ENCODE measurements at places on chromosomes 7 and 10.
A peak's percentile ranks its signal among the peaks of the same experiment; 100 is the strongest.

DNA sequence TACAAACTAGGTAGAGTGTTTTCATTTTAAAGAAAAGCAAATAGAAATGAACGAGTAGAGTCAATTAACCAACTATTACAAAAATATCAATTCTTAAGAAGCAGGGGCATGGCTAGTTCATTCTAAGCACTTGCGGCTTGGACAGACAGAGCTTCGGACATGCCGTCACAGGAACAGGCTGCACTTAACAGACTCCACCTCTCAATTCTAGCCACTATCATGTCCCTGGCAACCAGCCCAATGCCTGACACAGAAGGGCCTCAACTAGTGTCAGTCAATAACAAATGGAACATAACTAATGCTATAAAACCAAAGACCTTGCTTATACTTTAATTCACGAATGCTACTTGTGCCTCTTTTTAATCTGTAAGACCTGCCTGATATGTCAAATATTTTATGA lies 74.4 kb downstream of the TPK1 start:
- no peak for DNase-seq

GRCh38 chr10:27741173-27742091 lies 4.2 kb downstream of the MKX start:
- DNase-seq = no peak

DNA sequence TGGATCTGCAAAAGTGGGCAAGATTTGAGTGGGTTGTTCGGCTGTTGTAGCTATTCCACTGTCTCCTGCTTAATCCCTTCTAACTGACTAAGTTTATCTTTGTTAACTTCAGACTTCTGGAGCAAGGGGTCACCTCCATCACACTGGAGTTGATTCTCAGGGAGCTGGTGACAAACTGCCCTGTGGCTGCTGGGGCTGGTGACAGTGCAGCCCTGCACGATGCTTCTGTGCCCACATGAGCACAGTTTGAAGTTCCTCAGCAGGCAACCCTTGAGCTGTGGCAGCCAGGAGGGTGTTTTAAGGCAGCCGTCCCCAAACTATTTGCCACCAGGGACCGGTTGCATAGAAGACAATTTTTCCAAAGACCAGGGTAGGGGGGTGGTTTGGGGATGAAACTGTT lies 40.5 kb downstream of the ADRB1 start:
- no peak for DNase-seq

DNA sequence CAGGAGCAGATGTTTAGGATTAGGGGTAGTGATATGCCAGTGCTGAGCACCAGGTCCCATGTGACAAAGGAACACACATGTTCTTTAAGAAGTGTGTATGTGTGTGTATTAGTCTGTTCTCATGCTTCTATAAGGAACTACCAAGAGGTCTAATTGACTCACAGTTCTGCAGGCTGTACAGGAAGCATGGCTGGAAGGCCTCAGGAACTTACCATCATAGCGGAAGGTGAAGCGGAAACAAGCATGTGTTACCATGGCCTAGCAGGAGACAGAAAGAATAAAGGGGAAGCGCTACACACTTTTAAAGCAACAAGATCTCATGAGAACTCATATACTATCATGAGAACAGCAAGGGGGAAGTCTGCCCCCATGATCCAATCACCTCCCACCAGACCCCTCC lies 22.8 kb upstream of the PDZD8 start:
- no peak for DNase-seq

GRCh38 chr10:124035306-124035927 lies 58.0 kb downstream of the CHST15 start:
- DNase-seq = peak; percentile 3

GRCh38 chr10:102451105-102451969 lies at the start of gene C10orf95:
TSS of gene C10orf95 (minus strand) at chr10:102451543. CDS start at chr10:102451093, 450 bp downstream.
- peak; percentile 45 for DNase-seq

DNA sequence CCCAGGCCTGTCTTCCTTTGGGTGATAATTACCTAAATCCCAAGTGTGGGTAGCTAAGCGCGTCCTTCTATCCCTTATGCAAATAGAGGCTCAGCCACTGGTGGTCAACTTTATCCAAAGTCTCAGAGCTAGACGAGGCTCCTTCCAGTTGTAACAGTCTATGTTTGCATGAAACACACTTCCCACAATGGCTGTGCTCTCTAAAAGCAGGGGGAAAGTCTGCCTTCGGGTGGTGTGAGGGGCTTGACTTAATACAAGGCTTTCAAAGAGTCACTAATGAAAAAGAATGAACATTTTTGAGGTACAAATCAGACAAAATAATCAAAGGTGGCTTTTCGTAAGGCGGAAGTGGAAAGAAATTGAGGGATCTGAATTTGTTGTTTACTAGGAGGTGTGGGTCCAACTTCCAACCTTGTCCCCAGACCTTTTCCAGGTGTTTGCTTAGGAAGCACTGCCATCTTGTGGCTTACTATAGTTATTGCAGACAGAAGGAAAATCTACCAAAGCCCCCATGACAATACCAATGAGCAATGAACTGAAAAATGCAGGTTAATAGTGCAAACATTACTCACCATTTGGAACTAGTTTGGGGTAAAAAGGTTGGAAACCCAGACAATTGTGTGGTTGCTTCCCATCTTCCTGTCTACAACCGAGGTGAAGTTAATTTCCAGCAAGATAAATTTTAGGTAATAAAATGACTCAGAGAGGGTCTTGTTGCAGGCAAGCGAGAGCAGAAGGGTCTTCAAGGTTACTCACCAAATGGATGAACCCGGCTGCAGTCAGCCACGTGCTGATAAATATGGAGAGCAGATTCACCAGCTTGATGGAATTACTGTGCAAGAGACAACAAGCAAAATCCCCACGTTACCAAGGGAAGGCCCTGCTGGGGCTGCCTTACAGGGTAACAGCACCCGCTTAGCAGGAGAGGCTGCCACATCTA lies 525.7 kb downstream of the KCNMA1 start:
- DNase-seq = peak; percentile 46

DNA sequence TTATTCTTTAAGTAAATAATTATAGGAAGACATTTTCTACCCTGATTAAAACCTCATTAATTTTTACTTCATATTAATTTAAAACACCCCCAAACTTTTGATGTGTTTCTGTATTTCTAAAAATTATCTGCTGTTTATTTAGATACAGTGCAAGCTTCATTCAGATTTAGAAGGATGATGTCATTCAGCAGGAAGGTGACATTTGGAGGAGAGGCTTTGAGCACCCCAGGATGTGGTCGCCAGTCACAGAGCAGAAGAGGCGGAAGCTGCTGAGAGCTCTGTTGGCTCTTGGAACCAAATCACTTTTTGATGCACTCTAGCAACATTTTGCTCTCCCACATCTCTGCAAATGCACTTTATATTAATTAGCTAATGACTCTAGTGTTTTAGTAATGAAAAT lies 233.9 kb upstream of the CACNA2D1 start:
- DNase-seq = peak; percentile 50

DNA sequence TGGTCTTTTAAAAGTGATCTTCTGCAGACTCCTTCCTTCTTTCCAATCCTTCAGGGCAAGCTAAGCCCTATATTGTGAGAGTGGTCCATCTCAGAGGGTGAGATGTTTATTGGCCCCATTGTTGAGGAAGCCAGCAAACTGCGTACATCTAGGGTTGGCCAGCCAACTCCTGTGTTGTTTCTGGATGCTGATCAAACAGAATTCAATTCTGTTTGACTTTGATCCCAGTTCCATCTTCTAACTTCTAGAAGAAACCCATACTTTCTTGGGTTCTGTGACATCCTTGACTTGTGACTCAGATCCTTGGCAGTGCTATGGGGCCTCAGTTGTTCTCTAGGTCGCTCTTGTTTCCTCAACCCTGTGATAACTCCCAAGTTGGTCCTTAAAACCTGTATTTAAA lies 116.2 kb downstream of the LSMEM1 start:
- DNase-seq = no peak

- no peak for DNase-seq
Measured at GRCh38 chr7:139182363-139182762, 48.7 kb upstream of the UBN2 start.

DNA sequence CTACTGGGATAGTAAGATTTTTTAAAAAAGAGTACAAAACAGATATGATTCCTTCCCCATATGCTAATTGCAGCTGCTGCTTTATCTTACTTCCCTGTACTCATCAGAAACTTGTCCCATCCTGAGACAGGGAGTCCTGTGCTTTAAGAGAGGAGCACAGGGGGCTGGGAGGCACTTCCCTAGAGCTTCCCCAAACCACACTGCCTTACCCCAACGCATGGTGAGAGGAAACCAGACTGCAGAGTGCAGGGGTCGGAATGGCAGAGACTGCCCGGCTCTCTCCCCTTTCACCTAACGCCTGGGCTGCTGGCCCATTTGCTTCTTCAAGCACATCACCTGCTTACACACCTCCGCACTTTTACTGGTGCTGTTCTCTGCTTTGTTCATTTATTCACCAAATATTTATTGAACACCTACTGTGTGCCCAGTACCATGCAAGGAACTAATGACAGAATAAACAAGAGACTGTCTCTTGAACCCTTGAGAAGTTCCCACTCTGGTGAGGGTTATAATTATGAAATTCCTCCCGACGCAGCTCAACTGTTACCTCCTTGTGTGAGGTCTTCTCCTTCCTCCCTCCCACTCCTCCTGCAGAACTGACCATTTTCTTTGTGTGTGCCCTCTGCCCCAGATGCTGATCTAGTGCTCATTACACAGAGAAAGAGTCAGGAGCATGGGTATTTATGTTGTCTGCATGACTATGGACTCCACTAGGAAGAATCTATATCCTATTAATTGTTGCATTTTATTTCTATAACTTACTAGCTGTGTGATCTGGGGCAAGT lies 289.7 kb downstream of the TCF7L2 start:
- no peak for DNase-seq

DNA sequence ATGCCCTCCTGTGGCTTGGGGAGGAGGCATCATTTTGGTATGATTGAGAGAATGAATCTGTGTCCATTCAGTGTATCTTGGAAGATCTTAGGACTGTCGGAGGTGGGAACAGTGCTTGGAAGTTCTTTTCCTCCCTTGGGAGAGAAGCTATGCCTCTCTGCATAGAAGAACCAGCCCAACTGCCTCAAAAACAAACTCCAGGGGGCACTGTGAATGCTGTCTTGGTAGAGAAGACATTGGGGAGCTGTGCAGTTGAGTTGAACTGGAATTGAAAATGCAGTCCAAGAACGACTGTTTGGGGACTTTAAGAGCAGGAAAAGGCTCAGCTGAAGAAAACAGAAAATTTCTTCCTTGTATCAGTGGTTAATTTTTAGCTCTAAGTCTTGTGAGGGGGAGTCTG lies 4.9 kb upstream of the GJD4 start:
- no peak for DNase-seq

- no peak for DNase-seq
Measured at GRCh38 chr10:131532291-131532690, 220.8 kb upstream of the TCERG1L start.

- no peak for DNase-seq
Measured at GRCh38 chr7:45955286-45955685, 34.2 kb upstream of the IGFBP3 start.

DNA sequence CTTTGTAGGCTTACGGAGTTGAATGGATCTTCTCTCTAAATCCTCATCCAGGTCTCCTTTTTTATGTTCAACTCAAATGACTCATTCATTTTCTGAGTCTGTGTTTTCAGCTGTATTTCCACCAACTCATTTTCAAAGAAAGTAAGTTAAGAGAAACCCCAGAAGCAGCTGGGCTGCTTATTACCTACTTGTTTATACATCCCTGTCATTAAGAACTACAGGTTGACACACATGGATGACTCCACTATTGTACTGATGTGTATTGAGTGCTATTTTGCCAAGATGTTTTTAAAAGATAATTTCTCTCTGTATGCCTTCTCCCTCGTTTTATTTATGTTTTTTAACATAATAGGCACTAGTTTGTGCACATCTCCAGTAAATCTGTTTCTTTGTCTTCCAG lies 41.9 kb downstream of the DGKI start:
- no peak for DNase-seq

DNA sequence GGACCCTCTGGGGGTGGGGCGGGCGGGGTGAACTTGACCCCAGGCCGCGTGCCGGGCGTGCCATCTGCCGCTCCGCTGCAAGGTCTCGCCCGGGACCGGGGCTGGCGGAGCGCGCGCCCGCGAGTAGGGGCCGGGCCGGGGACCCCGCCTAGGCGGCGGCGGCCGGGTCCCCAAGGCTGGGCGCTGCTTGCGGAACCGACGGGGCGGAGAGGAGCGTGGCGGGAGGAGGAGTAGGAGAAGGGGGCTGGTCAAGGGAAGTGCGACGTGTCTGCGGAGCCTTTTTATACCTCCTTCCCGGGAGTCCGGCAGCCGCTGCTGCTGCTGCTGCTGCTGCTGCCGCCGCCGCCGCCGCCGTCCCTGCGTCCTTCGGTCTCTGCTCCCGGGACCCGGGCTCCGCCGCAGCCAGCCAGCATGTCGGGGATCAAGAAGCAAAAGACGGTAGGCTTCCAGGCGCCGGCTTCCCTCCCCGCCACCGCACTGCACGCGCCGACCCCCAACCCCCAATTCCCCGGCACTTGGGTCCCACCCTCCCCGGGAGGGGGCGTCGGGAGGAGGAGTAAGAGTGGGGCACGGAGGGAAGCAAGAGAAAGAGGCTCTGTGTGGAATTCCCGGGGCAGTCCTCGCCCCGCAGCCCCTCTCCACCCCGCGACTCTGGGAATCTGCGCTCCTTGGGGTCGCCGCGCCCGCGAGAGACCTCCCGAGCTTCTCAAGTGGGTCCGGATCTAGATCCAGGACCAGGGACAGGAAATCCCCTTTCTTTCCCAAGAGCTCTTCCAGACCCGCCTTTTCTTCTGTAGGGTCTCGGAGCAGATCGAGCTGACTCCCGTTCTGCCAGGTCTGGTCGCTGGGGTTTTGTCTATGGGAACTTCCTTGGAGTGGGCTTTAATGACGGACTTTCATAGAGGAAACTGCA lies at the start of gene PAPSS2:
TSS of gene PAPSS2 (plus strand) at position 308 of the 913 bp plus-strand sequence. CDS start at position 412, 104 bp downstream.
- DNase-seq = peak; percentile 47

DNA sequence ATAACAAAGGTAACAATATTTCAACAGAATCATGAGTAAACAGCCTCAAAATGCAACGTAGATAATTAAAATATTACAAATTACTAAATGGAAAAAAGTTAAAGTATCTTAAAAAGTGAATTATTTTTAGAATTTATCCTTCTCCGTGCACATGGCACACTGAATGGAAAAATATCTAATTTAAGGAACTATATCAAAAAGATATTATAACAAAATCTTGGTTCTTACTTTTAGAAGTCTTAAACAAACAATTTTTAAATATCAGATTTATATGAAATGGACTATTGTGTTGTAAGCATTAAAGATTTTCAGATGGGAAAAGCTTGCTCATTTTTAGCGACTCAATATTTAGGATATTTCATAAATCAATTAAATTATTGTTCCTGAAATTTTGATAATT lies 72.0 kb downstream of the AGMO start:
- DNase-seq = no peak

DNA sequence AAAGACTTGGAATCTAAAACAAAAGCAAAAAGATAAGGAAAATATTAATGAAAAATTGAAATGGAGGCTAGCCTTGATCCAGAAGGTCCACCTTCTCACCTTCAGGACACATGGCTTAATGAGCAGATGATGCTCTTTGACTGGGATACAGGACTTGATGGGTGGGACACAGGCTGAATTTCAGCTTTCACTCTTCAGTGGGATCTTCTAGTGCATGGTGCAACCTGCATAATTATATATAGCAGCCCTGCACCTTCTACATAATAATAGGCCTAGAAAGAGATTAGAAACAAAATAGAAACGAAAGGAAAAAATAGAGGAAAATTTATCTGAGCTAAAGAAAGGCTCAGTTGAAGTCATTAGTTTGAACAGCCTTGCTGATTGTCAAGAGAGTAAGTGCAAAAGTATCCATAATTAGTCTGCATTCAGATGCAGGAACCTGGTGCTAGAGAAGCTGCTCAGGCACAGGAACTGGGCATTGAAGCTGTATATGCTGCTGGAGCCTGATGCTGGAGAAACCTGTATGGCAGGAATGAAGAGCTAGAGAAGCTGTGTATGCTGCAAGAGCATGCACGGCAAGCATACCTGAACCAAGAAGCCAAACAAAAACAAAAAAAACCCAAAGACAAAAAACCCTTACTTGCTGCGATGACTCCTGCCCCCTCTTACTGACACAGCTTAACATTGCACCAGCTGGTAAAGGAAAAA lies 19.4 kb downstream of the MKLN1 start:
- no peak for DNase-seq
